ENCODE measurements at places on chromosomes 16 and 17.

DNA sequence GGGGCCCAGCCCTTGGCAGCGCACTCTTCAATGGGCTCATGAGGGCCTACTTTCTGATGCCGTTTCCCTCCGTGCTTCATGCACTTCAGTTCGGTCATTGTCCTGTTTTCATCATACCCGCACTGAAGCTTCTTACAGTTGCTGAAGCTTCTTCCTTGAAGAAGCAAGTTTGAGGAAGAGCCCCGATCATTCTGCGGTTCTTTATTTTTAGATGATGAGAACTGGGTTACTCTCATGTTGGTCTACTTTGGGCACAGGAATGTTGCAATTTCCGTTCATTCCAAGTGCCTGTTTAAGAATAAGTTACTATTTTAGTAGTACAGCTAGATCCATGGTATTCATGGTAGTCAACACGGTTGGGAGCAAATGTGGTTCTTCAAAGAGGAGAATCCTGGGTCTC lies 587.7 kb upstream of the HSBP1 start:
- DNase-seq = no peak
- no peaks in the 10 kb centered on the region for H3K36me3 ChIP-seq
- no peaks in the 10 kb centered on the region for H3K4me1 ChIP-seq
- H3K27me3 ChIP-seq = no peaks in the 10 kb centered on the region

DNA sequence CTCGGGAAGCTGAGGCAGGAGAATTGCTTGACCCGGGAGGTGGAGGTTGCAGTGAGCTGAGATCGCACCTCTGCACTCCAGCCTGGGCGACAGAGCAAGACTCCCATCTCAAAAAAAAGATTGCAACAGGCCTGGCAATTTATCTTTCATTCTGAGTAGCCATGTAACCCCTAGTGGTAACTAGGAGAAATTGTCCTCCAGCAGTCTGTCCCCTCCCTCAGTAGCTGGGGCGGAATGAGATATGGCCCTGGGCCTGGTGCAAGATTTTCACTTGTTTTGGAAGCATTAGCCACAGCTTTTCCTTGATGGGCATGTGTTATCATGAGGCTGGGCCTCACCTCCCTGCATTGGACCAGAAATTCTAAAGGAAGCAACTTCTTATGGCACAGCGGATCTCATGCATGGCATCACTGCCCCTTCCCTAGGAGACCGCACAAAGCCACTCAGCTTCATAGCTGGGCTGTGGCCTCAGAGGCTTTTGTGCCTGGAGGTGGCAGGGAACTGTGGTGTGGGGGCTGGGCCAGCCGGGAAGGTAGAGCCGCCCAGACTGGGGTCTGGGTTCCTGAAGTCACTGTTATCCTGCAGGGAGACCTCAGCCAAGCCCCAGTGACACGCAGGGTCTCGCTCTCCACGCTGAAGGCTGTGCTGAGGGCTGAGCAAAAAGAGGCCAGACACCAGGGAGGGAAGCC lies 13.4 kb downstream of the NATD1 start:
- H3K4me1 ChIP-seq = peaks cover 26% of the 10 kb centered on the region
- no peaks in the 10 kb centered on the region for H3K36me3 ChIP-seq
- peak; percentile 31 for DNase-seq
- H3K27ac ChIP-seq = peak overlapping the region; percentile 70
- H3K27me3 ChIP-seq = peaks cover 4% of the 10 kb centered on the region
- H3K4me3 ChIP-seq = no peak overlapping the region

GRCh38 chr17:80920441-80920840 lies 71.2 kb upstream of the CHMP6 start:
- no peak for DNase-seq
- H3K27me3 ChIP-seq = no peaks in the 10 kb centered on the region
- H3K4me3 ChIP-seq = no peak overlapping the region
- no peak overlapping the region for H3K27ac ChIP-seq
- H3K36me3 ChIP-seq = peaks cover 8% of the 10 kb centered on the region

DNA sequence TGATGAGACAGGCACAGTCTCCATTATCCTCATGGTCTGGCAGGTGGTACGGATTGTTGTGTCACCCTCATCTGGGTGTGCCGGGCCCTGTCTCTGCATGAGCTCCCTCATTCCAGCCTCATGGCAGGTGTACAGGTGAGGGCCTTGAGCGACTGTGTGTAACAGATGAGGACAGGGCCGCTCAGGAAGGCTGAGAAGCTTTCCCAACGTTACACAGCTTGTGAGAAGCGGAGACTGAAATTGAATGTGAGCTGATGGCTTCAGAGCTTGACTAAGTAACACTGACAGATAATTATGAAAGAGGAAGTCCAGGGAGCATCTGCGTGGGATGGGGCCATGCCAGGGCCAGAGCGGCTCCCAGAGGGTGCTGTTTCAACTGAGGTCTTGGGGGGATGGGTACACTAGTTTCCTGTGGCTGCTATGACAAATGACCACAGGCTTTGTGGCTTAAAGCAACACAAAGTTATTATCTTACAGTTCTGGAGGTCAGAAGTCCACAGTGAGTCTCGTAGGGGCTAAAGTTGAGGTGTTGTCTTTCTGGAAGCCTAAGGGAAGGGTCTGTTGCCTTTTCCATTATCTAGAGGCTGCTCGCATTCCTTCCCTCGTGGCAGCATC lies 36.7 kb downstream of the CMIP start:
- no peaks in the 10 kb centered on the region for H3K27me3 ChIP-seq
- no peak for DNase-seq
- no peak overlapping the region for H3K4me3 ChIP-seq
- H3K4me1 ChIP-seq = peaks cover 68% of the 10 kb centered on the region

DNA sequence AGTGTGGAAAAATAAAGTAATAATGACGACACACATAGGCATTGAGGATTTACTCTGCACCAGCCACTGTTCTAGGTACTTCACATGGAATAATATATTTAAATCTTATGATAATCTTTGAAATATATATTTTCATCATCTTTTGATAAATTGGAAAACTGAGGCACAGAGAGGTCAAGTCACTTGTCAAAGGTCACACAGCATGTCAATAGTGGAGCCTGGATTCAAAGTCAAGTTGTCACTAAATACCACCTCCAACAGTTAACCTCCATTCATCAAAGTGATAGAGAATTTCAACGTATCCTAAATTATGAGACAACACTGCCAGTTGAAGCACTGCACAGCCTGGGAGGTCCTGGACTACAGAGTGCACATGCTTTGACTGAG lies 121.7 kb downstream of the IRX5 start:
- H3K27me3 ChIP-seq = peaks cover 23% of the 10 kb centered on the region
- H3K4me3 ChIP-seq = no peak overlapping the region
- DNase-seq = no peak
- 0 out of 2 replicates have a peak, but pooled peaks cover 2% of the 10 kb centered on the region for H3K36me3 ChIP-seq
- no peak overlapping the region for H3K27ac ChIP-seq

DNA sequence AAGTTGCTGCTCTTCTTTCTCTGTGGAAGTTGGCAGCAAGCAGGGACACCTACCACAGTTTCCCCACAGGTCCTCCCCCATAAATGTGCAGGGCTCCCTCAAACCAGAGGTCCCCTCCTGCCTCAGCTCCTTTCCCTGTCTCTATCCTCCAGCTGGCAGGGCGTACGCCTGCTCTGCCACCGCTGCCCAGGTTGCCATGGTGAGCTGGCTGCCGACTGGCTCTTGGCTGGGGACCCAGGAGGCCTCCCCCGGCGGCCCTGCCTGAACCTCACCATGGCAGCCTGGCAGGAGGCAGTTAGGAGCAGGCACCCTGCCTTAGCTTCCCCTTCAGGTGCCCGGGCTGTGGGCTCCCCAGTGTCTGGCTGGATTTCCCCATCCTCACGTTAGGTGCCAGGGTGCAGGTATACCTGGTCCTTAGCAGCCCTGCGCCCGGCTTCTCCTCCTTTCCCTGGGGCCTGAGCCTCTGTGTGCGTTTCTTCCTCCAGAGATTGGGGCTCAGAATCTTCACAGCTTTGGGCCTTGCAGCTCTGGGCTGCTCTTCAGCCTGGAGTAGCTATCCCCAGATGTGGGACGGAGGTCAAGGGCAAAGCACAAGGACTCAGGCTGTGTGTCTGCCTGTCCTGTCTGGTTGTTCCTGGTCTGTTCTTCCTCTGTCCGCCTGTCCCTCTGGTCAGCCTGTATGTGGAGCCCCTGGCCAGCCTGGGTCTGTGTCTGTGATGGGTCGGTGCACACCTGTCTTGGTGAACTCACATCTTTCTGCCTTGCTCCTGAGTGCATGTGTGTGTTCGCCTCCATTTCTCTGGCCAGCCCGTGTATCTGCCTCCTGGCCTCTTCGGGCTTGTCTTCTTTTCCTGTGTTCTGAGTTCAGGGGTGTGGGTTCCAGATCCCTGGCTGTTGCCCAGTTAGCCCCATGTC lies 15.7 kb downstream of the GJD3 start:
- peaks cover 80% of the 10 kb centered on the region for H3K4me1 ChIP-seq
- H3K27ac ChIP-seq = no peak overlapping the region
- peaks cover 39% of the 10 kb centered on the region for H3K27me3 ChIP-seq
- no peak overlapping the region for H3K4me3 ChIP-seq

DNA sequence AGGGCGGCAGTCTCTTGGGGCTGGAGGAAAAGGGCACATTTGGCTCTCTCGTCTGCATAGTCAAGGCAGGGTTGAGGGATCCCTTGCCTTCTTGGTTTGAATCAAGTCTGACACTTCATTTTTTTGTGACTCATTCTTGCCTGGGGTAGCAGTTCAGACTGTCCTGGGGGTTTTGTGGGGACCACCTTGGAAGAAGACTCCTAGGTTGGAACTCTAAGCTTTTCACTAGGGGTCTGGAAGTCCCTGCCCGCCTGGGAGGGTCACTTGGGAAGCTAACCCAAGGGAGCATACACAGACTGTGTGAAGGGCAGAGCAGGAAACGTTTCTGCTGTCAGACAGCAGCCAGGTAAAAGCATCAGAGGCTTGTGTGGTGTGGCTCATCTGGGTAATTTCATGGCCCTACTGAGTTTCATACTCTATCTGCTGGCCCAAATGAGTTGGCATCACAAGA lies 11.3 kb downstream of the YPEL2 start:
- H3K4me3 ChIP-seq = no peak overlapping the region
- H3K27ac ChIP-seq = no peak overlapping the region
- H3K4me1 ChIP-seq = peaks cover 3% of the 10 kb centered on the region
- H3K27me3 ChIP-seq = no peaks in the 10 kb centered on the region
- H3K36me3 ChIP-seq = no peaks in the 10 kb centered on the region

DNA sequence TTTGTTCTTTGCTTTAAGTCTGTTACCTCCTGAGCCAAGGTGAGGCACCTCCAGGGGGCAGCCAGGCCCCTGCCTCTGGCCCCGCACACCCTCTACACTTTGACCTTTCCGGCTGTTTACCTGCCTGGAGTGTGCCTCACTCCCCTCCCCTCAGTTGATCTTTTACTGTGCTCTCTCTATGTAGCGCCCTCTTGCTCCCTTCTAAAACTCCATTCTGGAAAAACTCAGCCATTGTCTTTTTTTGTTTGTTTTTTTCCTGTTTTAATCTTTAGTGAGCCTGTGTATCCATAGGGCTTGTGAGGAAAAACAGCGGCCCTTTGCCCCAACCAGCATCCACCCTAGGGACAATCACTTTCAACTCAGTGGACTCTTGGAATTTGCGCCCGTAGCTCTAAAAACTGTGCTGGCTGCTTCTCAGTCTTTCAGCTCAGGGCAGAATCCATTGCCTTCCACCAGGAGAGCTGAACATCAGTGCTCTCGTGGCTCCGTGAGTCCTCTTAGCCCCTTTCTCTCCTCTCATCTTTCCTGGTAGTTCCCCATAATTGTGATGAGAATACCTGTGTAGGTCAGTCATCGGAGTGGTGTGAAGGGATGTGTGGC lies 4.3 kb downstream of the AMDHD2 start:
- H3K4me3 ChIP-seq = no peak overlapping the region
- H3K36me3 ChIP-seq = peaks cover 8% of the 10 kb centered on the region
- DNase-seq = no peak
- peak overlapping the region; percentile 77 for H3K27ac ChIP-seq

- no peaks in the 10 kb centered on the region for H3K27me3 ChIP-seq
- H3K4me1 ChIP-seq = no peaks in the 10 kb centered on the region
- DNase-seq = peak; percentile 73
- H3K27ac ChIP-seq = no peak overlapping the region
Observed at GRCh38 chr16:73956587-73957494, 339.8 kb upstream of the PSMD7 start.

DNA sequence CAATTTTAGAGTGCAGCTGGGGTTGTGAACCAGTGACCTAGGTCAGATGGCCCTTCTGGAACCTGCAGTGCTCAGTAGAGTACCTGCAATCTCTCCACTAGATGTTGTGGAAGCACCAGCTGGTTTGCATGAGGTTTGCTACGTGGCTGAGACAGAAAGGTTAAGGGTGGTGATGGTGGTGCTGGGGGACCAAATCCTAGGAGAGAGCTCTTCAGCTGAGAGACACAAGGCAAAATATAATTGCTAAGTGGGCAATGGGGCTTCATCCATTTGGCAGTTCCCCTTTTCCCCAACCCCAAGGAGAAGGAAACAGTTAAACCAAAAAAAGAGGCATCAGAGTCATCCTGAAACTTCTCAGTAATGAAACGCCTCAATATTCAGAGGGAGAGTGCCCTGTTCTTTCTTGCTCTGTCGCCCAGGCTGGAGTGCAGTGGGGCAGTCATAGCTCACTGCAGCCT lies 13.9 kb downstream of the ITPRIPL2 start:
- no peak overlapping the region for H3K27ac ChIP-seq
- peaks cover 3% of the 10 kb centered on the region for H3K27me3 ChIP-seq
- H3K4me3 ChIP-seq = no peak overlapping the region
- peaks cover 33% of the 10 kb centered on the region for H3K4me1 ChIP-seq
- peaks cover 8% of the 10 kb centered on the region for H3K36me3 ChIP-seq

- H3K27me3 ChIP-seq = no peaks in the 10 kb centered on the region
- no peak for DNase-seq
- no peak overlapping the region for H3K27ac ChIP-seq
- H3K4me3 ChIP-seq = no peak overlapping the region
- peaks cover 28% of the 10 kb centered on the region for H3K4me1 ChIP-seq
- H3K36me3 ChIP-seq = no peaks in the 10 kb centered on the region
Observed at GRCh38 chr16:71255721-71256120, 25.2 kb upstream of the HYDIN start.

DNA sequence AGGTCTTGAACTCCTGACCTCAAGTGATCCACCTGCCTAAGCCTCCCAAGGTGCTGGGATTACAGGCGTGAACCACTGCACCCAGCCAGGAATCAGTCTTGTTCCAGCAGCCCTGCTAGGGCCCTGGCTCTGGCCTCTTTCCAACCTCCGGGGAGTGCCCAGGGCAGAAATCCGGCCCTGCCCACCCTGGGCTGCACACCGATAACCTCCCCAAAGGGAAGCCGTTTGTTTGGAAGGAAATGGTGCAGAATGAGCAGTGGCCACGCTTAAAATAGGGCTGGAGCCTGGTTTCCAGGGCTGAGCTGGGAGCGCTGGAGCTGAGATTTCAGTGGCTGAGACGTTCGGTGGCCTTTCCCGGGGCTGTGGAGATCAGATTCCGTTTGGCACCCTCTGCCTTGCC lies 17.8 kb upstream of the EMP2 start:
- H3K4me1 ChIP-seq = peaks cover 10% of the 10 kb centered on the region
- no peak overlapping the region for H3K27ac ChIP-seq
- no peaks in the 10 kb centered on the region for H3K27me3 ChIP-seq
- H3K36me3 ChIP-seq = no peaks in the 10 kb centered on the region
- DNase-seq = no peak

- no peak for DNase-seq
- no peaks in the 10 kb centered on the region for H3K27me3 ChIP-seq
Observed at GRCh38 chr16:4760221-4760910, 6.6 kb downstream of the ZNF500 start.

- no peaks in the 10 kb centered on the region for H3K36me3 ChIP-seq
- no peaks in the 10 kb centered on the region for H3K27me3 ChIP-seq
- H3K4me1 ChIP-seq = peaks cover 20% of the 10 kb centered on the region
Observed at GRCh38 chr17:65774787-65775186, 213.3 kb upstream of the AXIN2 start.

- H3K27me3 ChIP-seq = no peaks in the 10 kb centered on the region
- H3K4me1 ChIP-seq = peaks cover 12% of the 10 kb centered on the region
- H3K36me3 ChIP-seq = peaks cover 18% of the 10 kb centered on the region
- no peak for DNase-seq
- H3K27ac ChIP-seq = no peak overlapping the region
Observed at GRCh38 chr17:14004927-14005620, 64.2 kb upstream of the COX10 start.
